ENCODE measurements at places on chromosomes 16 and 17.

- no peak for DNase-seq
These were observed 260.8 kb upstream of the CACNG5 start for GRCh38 chr17:66574123-66574522.

GRCh38 chr17:49939318-49939717 lies 29.7 kb upstream of the DLX4 start:
- no peak for DNase-seq

DNA sequence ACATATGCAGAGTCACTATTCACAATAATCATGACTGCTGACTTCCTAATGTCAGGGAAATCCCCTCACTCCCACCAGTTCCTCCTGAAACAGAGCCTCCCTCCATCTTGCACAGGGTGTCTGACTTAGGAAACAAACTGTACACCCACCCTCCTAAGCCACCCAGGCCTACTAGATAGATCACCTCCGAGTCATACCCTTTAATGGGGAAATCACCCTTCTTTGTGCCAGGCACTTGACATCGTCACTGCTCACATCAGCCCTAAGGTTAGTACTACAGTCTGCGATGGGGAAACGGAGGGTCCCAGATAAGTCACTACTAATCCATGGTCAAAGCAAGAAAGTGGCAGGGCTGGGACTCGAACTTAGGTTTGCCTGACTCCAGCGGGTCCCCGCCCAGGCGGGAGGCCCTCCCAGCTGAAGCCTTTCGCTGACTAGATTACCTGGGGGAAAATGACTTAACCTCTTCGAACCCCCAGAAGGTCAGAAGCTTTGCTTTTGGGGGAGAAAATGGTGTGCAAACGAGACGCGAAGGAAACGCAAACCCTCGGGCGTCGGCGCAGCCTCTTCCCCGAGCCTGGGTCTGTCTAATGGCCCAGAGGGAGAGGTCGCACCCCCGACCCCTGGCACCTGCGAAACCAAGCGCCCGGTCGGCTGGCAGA lies 3.4 kb upstream of the MLLT6 start:
- DNase-seq = peak; percentile 49

DNA sequence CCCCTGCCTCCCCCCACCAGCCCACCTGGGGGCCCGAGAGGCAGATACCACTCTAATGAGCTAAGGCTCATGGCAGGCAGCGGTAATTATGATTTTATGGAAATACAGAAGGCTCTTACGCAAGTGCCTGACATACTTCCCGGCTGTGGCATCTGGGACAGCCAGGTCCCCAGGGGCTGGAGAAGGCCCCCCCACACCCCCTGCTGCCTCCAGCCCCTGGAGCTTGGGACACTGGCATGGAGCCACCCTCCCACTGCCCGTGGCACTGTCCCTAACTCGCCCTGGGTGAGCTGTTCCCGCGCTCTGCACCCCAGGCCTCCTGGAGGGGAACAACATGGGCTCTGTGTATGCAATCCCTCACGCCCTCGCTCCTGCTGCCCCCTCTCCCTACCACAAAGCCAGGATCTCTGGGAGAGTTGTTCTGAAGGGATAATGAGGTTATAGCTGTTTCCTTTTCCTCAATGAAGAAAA lies 5.4 kb upstream of the STAC2 start:
- DNase-seq = no peak

- no peak for DNase-seq
These were observed 41.3 kb upstream of the ACSF3 start for GRCh38 chr16:89052191-89052889.

DNA sequence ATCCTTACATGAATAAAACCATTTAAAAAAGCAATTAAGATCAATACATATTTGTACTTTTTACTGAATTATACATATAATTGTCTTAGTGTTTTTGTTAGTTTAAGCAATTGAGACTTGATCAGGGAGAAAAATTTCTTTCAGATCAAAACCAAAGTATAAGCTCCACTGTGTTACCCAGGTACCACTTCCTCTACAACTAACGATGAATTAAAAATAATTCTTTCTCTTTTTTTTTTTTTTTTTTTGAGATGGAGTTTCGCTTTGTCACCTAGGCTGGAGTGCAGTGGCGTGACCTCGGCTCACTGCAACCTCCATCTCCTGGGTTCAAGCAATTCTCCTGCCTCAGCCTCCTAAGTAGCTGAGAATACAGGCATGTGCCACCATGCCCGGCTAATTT lies 6.8 kb downstream of the FBXO47 start:
- DNase-seq = no peak

GRCh38 chr17:5678171-5678570 lies 93.9 kb upstream of the NLRP1 start:
- DNase-seq = no peak

DNA sequence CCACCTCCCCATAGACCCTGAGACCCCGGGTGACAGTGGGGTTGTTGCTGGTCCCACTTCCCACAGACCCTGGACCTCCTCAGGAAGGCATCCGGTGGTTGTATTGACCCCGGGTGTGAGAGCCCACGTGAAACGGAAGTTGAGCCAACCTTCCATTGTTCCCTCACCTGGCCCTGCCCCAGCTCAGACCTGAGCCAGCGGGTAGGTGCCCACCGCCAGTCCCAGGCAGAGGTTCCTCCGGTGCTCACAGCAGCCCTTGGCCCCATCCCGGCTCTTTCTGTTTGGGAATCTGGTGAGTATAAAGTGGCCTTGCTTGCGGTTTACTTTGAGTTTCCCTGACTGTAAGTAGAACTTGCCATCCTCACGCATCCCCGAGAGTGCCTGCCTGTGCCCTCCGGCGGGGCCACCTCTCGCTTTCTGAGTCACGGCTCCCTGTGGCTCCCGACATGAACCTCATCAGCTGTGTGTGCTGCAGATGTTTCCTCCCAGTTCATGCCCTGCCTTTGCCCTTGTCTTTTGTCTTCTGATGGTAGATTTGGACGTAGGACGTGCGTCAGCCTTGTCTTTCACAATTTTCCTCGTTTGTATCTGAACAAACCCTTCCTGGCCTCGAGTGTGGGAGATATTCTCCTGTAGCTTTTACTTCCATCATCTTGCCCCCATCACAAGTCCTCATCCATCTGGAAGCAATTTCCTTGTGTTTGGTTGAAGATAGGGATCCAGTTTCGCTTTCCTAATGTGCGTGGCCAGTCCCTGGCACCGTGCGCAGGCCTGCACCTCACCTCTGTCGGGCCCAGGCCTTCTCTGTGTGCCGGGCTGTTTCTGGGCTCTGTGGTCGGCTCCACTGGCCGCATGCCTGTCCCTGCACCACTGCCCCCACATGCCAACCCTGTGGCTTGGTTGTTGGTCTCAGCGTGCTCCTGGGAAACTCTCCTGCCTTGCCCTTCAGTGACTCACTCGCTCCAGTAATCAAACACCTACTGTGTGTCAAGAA lies 76.0 kb downstream of the METRNL start:
- DNase-seq = no peak

DNA sequence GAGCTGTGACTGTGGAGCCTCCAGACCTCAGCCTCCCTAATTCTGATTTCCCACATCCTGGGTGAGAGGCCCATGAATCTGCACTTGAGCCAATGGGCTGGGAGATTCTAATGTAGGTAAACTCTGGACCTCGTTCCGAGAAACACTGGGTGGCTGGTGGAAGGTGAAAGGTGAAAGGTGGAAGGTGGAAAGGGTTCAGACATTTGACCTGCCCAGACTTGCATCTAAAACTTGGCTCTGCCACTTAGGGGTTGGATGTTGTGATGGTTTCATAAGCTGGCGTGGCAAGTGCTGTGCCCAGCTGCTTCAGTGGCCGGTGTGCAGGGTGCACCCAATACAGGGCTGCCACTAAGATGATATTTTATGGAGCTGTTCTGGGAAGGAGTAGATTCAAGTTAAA lies 24.8 kb downstream of the SYT17 start:
- DNase-seq = no peak

DNA sequence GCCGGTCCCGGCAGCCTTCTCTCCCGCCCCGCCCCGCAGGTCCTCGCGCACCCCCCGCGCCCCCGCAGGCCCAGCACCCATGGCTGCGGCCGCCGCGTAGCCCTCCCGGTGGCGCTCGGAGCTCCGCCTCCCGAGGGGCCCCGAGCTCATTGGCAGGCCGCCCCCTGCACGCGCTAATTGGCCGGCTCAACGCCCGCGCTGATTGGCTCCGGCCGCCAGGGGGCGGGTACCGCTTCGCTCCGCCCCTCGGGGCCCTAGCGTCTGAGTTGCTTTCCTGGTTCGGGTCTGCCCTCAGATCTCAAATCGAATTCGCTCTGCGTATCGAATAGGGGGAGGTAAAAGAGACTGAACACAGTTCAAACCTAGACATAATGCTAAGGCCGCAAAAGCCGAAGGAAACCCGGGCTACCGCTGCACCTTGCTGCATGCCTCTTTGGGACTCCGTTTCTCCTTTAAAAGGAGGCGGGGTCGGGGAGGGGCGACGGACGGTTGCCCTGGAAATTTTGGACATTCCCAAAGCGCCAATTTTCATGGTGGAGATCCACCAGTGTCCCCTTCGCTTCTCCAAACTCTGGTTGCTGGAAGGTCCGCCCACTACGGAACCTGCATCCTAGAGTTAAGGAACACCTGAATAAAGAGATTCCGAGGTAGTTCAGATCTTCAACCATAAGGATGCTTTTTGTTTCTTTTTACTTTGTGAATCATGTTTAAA lies at the start of gene DEXI:
DEXI (minus strand) TSS at position 117 of the 712 bp plus-strand sequence. CDS start 463 bp downstream, outside the sequence.
- peak; percentile 93 for DNase-seq

GRCh38 chr16:58533751-58534470 lies 18.6 kb downstream of the SETD6 start:
- no peak for DNase-seq

DNA sequence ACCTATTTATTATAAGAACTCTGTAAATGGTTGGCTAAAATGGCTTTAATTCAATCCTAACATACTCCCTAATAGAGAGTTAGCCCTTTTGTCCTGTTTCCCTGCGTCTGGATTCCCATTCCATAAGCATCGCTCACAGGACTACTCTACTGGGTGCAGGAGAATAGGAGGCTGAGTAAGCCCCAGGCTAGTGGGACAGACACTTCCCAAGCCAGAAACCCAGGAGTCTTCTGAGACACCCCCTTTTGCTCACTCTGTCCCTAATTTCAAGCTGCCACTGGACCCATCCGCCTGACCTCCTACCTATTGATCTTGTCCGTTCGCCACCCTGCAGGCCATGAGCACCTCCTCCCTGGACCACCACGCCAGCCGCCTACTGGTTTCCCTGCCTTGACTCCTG lies 16.7 kb upstream of the TOB1 start:
- DNase-seq = no peak

DNA sequence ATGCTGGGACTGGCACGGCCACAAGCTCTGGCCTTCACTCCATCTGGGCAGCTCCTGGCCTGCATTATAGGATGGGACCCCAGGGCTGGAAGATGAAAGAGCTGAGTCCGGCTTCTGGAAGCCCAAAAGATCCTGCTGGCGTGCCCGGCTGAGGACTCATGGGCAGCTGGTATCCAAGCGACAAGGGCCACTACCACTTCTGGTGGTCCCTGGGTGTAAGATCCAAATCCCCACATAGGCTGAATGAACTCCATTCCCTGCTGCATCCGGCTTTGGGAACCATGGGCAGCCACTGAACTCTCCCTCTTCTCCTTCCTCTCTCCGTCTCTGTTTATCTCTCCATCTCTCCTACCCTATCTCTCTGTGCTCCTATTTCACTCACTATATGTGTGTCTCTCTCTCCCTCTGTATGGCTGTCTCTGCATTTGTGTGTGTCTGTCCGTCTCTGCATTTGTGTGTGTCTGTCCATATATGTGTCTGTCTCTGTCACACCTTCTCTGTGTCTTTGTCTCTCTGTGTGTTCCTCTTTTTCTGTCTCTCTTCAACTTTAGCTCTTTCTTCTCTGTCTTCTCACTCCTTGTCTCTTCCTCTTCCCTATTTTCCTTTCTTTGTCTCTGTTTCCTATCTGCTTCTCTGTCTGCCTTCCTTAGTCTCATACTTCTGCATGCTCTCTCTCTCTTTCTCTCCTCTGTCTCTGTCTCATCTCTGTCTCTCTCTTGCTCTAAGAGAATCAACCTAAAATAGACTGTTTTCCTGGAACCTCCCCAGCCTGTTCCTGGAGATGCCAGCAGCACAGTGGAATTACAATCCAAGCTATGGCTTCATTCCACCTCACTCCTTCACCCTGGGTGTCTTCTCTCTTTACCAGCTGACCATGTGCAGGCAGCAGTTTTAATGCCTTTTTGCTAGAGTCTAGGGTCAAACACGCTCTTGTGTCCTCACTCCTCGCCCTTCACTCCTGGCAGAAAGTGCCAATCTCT lies 60.4 kb upstream of the IRX6 start:
- no peak for DNase-seq

DNA sequence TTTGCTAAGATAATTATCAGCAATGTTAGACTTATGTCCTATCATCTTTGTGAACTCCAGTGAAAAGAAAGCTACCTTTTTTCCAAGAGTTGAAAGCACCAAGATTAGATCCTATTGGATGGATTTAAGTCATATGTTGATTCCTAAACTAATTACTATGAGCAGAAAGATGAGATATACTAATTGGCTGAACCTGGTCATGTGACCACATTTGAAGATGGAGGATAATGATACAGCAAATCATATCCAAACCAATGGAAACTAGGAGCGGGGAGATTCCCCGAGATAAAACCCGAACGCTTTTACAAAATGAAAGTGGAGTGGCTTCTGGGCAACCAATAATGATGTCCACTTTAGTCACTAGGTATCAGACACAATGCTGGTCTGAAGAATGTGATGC lies 1060.2 kb upstream of the EEF2KMT start:
- DNase-seq = no peak

GRCh38 chr16:69839798-69840409 lies 77.8 kb downstream of the WWP2 start:
- DNase-seq = no peak

- peak; percentile 68 for DNase-seq
These were observed 527 bp downstream of the SIAH1 start for GRCh38 chr16:48384520-48385252.

DNA sequence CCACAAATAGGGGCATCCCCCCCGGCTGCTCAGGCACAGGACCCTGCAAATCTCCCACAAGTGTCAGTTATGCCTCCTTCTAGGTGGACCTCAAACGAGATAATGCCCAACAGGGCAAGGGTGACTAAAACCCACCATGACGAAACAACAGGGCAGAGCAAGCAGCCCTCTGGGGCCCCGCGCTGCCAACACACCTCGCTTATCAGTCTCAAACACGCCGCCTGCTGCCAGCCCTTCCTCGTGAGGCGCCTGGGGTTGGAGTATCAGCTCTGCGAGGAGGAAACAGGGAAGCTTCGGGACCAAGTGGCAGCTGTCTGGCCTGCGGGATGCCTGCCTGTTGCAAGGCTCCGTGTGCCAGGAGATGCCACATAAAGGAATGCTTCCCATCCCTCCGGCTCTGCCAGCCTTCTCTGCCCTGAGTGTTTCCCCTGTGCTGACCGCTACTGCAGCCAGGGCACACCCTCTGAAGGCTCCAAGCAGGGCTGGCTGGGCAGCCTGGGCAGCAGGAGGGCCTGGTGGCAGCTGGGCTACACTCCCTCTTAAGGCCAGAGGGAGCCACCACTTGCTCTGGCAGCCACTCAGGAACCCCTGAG lies 2.5 kb downstream of the SMIM5 start:
- DNase-seq = no peak

DNA sequence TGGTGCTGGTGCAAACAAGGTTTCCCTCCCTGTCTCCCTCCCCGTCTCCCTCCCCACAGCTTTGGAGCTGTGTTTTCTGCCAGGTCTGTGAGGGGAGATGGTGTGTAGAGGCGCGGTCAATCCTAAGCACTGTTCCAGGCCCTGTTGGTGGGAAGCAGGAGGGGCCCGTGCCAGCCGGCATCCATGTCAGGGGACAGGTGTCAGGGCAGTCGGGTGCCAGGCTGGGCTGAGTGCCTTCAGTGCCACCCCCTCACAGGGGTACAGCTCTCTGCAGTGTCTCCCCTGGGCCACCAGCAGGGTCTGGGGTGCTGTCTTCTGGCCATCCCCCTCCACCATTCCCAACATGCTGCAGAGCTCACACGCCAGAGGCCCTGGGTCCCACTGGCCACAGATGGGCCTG lies 73.6 kb downstream of the KLHDC4 start:
- DNase-seq = no peak

All from WERI-Rb-1 (cell line).